ENCODE measurements at places on chromosomes 3 and 15.

- no peak overlapping the region for H3K27ac ChIP-seq
- H3K36me3 ChIP-seq: no peaks in the 10 kb centered on the region
- no peaks in the 10 kb centered on the region for H3K27me3 ChIP-seq
- no peak for DNase-seq
- no peak overlapping the region for H3K4me3 ChIP-seq
- no peaks in the 10 kb centered on the region for H3K4me1 ChIP-seq
Observed at GRCh38 chr3:124685481-124685880, 44.8 kb upstream of the UMPS start.

GRCh38 chr15:89371228-89372044, 36.8 kb upstream of the POLG start:
- peaks cover 66% of the 10 kb centered on the region for H3K27me3 ChIP-seq
- peak overlapping the region; percentile 58 for H3K4me3 ChIP-seq
- H3K36me3 ChIP-seq: no peaks in the 10 kb centered on the region
- H3K27ac ChIP-seq: no peak overlapping the region

GRCh38 chr15:72967397-72967796, 84.9 kb upstream of the NEO1 start:
- H3K4me1 ChIP-seq: no peaks in the 10 kb centered on the region
- no peaks in the 10 kb centered on the region for H3K36me3 ChIP-seq
- DNase-seq: no peak
- no peak overlapping the region for H3K27ac ChIP-seq
- H3K4me3 ChIP-seq: no peak overlapping the region
- H3K27me3 ChIP-seq: no peaks in the 10 kb centered on the region

- no peak for DNase-seq
- no peaks in the 10 kb centered on the region for H3K36me3 ChIP-seq
- H3K4me3 ChIP-seq: no peak overlapping the region
- H3K4me1 ChIP-seq: no peaks in the 10 kb centered on the region
- H3K27ac ChIP-seq: no peak overlapping the region
- no peaks in the 10 kb centered on the region for H3K27me3 ChIP-seq
Observed at GRCh38 chr3:132874701-132875100, 152.5 kb upstream of the NPHP3 start.

- DNase-seq: no peak
- H3K27me3 ChIP-seq: no peaks in the 10 kb centered on the region
- H3K4me3 ChIP-seq: no peak overlapping the region
- no peaks in the 10 kb centered on the region for H3K36me3 ChIP-seq
- H3K27ac ChIP-seq: no peak overlapping the region
Observed at GRCh38 chr3:178778589-178778988, 242.4 kb downstream of the KCNMB2 start.

DNA sequence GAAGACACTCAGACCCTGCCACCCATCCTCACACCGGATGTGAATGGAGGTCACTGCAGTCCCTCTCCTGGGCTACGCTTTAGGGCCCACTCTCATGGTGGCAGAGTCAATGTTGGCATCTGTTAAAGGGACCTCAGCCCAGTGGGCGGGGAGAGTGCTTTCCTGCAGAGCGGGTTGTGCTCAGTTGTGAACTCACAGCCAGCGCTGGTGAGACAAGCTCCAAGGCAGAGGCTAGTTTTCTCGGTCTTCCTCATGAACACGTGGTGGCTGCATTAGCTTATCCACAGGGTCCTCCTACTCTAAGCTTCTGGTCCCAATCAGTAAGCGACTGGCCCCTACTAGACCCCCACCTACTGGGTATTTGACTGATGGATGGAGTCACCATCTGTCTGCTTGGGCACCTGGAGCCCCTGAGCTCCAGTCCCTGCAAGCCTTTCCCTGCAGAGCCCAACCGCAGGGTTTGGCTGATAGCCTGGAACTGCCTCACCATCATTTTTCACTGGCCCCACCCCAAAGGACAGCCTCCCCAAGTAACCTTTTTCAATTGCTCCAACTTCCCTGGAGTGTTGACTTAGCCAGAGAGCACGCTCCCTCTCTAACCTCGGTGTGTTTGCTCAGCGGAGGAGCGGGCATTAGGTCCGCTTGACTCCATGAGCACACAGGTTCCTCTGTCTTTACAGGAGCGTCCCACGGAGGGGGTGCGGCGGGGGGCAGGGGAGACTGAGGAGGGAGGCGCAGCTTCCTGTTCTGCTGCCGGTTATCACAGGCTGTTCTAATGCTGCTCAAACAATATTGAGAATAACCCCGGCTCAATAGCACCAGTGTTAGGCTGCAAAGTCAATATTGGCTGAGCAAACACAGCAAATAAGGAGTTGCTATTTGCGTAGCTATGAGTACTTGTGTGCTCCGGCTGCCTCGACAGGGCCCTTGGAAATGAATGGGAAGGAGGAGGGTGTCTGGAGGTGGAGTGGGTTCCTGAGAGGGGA, 141.7 kb downstream of the RPLP1 start:
- no peaks in the 10 kb centered on the region for H3K36me3 ChIP-seq
- no peak overlapping the region for H3K4me3 ChIP-seq
- H3K27ac ChIP-seq: peak overlapping the region; percentile 22

DNA sequence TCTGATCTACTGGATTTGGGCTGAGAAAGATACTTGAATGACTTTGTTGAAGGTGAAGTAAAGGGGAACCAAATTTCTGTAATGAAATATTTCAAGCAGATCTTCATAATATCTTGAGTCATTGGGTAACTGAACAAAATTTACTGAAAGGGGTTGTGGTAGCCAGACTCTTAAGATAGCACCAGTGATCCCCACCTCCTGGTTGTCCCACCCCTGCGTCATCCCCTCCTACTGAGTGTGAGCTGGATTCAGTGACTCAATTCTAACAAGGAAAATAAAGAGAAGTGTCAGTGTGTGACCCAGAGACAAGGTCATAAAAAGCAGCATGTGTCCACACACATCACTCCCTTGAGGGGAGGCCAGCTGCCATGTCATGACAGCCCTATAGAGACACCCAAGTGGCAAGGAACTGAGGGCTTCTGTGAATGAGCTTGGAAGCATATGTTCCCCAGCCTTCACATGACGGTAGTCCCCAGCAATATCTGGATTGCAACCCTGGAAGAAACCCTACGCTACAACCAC, 107.1 kb downstream of the MECOM start:
- H3K27ac ChIP-seq: no peak overlapping the region
- no peaks in the 10 kb centered on the region for H3K4me1 ChIP-seq

- H3K27ac ChIP-seq: no peak overlapping the region
- H3K4me1 ChIP-seq: no peaks in the 10 kb centered on the region
- H3K27me3 ChIP-seq: no peaks in the 10 kb centered on the region
- H3K36me3 ChIP-seq: no peaks in the 10 kb centered on the region
- no peak overlapping the region for H3K4me3 ChIP-seq
Observed at GRCh38 chr15:69272139-69272538, 26.6 kb upstream of the PAQR5 start.

DNA sequence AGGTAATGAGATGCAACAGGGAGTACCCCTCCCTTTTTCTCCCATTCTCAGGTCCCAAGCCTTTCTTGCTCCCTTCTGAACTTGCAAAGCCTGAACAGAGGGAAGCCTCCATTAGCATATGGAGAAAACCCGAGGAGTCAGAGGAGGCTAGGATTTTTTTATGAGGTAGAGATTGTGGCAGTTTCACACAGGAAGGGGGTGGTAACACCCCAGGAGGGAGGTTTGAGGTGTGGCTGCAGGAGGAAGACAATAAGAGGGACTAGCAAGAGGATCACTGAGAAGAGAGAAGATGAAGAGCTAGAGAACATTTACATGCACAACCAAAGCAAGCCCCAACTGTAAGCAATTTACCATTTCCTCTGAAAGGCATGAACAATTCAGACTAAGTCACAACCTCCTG, 322.7 kb downstream of the SV2B start:
- no peaks in the 10 kb centered on the region for H3K36me3 ChIP-seq
- no peaks in the 10 kb centered on the region for H3K27me3 ChIP-seq
- no peaks in the 10 kb centered on the region for H3K4me1 ChIP-seq
- H3K4me3 ChIP-seq: no peak overlapping the region

GRCh38 chr3:64278625-64279024, 53.4 kb upstream of the PRICKLE2 start:
- DNase-seq: no peak
- H3K27me3 ChIP-seq: no peaks in the 10 kb centered on the region
- H3K4me1 ChIP-seq: no peaks in the 10 kb centered on the region

DNA sequence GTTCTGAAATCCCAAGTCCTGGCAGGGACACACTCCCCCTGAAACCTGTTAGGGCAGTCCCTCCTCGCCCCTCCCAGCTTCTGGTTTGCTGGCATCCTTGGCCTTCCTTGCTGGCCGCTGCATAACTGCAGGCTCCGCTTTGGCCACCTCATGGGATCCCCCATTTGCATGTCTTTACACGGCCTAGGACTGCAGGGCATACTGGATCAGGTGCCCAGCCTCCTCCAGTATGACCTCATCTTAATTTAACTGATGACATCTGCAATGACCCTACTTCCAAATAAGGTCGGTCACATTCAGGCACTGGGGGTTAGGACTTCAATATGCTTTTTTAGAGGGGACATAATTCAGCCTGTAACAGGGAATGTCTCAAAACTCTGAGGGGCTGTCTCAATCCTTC, 173.3 kb downstream of the RAB11A start:
- no peaks in the 10 kb centered on the region for H3K36me3 ChIP-seq
- DNase-seq: peak; percentile 69
- no peak overlapping the region for H3K27ac ChIP-seq
- H3K27me3 ChIP-seq: no peaks in the 10 kb centered on the region

- no peaks in the 10 kb centered on the region for H3K36me3 ChIP-seq
- H3K27ac ChIP-seq: no peak overlapping the region
- H3K27me3 ChIP-seq: no peaks in the 10 kb centered on the region
- H3K4me1 ChIP-seq: peaks cover 7% of the 10 kb centered on the region
- DNase-seq: no peak
Observed at GRCh38 chr3:197753263-197753662, 3.6 kb downstream of the FYTTD1 start.

DNA sequence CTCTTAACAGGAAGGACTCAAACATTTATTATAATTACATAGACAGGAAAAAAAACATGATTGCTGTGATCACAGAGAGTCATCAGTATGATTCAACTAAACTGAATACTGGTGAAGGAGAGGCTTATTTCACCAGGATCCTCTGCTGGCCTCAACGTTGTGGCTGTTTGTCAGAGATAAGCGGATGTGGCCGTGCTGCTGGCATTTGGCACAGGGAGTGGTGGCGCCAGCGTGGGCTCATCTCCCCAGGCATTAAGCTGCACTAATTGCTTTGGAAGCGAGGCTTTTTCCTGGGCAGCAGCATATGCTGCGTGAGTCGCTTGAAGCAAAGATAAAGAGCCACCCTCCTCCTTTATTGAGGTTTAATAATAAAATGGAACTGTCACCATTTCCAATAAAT, 306.7 kb downstream of the LRTM1 start:
- no peak for DNase-seq
- H3K36me3 ChIP-seq: no peaks in the 10 kb centered on the region

DNA sequence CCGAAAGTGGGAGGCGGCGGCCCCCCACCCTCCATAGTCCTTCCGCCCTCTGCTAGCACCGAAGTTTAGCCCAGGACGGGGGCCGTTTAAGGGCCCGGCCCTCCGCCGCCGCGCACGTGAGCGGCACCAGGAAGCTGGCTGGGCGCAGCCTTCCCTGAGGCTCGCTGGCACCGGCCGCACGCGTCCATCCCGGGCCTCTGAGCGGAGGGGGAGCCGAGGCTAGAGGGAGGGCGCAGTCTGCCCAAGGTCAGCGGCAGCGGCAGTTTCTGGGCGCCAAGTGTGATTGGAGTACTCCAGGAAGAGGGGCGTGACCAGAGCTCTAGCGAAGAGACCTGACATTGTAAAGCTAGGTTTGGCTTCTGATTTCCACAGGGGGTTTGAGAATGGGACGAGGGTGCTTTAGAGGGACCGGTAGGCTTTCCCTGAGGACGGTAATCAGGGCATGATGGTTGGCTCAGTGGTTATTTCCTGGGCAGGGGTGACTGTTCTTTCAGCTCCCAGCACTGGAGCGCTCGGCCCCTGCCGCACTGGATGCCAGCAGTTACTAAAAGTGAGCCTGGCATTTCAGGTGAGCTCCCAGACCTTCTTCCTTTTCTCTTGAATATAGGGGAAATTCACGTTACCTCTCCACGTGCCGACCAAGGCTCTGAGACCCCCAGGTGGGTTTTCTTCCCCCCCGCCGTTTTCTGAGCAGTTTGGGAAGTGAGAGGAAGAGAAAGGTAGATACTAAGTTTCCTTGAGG, 853 bp downstream of the TEX264 start:
- peaks cover 3% of the 10 kb centered on the region for H3K4me1 ChIP-seq
- no peaks in the 10 kb centered on the region for H3K36me3 ChIP-seq
- H3K27me3 ChIP-seq: no peaks in the 10 kb centered on the region

DNA sequence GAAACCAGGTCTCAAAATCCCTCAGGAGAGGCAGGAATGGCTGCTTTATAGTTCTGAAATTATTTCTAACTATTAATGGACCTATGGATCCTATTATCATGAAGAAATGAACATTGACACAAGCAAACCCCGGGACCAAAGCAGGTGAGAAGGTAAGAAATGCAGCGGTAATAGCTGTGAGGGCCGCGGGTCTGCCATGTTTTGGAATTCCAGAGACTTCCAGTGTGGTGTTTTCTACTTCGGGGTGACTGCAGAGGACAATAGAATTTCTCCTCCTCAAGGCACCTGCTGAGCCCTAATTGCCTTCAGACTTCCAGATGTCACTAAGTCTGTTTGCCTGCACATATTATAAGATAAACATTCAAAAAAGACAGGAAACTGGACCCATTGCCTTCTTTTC, 437.4 kb downstream of the GABRG3 start:
- no peaks in the 10 kb centered on the region for H3K36me3 ChIP-seq
- H3K27ac ChIP-seq: no peak overlapping the region
- H3K4me3 ChIP-seq: no peak overlapping the region
- H3K27me3 ChIP-seq: no peaks in the 10 kb centered on the region
